Activated CD8-positive, alpha-beta memory T cell treated with anti-CD3 and anti-CD28 coated beads for 4 hours (primary cell): ENCODE measurements at places on chromosomes 1 and 21.

DNA sequence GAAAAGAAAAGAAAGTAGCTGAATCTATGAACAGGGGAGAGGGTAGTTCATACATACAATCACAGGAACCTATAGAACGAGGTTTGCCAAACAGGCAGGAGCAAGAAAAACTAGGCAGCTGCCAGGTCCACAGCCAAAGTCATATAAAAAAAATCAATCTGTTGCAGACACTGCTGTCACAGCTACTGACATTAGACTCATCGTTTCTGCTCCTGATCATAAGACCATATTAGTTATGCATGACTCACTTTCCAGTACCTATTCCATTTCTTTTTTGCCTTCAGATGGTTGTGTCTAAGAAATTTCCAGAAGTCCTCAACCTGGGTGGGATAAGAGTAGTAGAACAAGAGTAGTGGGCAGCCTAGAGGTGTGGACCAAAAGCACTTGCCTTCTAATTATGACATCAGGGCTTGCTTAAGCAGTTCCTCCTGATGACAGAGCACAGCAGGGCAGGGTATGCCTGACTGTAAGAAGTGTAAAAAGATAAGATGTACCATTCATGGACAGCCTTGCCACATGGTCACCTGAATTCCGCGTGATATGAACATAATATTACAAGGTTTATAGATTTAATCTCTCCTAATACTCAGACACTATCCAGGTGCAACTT lies 323.2 kb upstream of the SGIP1 start:
- DNase-seq, result no peak

GRCh38 chr1:89781494-89782126 lies 39.2 kb upstream of the LRRC8D start:
- peak; percentile 76 for DNase-seq

DNA sequence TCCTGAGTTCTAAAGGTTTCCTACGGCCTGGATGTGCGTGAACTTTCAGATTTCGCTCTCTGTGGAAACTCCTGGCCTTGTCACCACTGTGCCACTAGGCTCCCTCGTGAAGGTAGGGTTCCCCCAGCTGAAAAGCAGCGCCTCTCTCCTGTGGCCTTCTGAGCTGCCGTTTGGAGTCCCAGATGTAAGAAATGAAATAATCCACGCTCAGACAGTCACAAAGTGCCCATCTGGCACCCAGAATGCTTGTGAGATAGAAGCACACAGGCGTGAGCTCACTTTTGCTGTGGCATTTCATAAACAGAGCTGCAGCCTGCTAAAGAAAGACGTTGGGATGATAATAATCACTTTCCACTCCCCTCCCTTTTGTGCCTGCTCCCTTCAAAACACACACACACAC lies 65.8 kb downstream of the LMO4 start:
- no peak for DNase-seq

- no peak for DNase-seq
These were observed 25.3 kb downstream of the ZMYND12 start for GRCh38 chr1:42430286-42431135.

GRCh38 chr1:189646066-189646465 lies 831.6 kb downstream of the BRINP3 start:
- DNase-seq, result no peak

DNA sequence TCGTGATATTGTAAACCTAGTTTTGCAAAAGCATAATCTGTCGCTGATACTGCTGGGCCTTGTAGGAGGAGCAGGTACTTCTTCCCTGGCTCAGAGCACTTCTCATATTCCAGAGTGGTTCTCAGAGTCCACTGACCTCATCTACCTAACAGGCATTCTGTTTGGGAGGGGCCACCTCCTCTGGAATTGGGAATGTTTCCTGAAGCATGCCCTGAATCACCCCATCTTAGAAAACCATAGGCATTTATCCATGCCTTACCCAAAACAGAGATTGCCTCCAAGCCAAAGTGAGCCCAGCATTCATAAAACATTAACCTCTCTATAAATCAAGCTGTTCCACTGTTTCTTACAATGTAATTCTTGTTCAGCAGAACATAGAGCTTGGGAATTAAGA lies 35.1 kb downstream of the SLC44A3 start:
- no peak for DNase-seq

GRCh38 chr21:32418146-32418545 lies 5.6 kb downstream of the EVA1C start:
- no peak for DNase-seq

DNA sequence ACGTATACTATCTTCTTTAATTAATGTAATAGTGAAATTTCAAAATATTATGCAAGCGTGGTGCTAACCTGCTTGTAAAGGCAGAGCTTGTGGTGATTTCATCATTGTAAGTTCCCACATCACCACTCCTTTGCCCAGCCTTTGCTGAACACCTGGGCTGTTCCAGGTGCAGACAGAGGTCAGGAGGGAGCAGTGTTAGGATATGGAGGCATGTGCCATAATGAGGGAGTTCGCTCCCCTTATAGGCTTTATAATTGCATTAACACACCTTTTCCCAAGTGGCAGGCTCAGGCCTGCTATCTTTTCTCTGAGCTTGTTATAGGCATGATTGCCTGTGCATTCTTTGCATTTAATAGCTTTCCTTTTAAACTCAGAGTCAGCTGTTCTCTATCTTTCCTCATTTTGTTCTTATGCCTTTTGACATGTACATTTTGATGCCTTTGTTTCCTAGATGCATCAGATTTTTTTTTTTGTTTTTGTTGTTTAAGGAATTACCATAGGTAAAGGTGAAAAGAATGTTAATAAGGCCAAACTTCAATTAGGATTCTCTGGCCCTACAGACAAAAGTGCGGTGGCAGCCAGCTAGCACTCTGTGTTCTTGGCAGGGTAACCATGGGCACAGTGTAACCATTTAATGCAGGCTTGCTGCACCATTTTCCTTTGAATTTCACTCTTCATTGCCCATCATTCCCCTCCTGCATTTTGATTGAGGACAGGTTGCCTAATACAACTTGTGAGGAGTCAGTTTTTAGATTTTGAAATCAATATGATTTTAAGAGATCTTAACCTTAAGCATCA lies 12.6 kb downstream of the NPL start:
- DNase-seq, result no peak

- DNase-seq, result no peak
These were observed 74.2 kb downstream of the SIK1 start for GRCh38 chr21:43352568-43353281.

GRCh38 chr1:12495725-12496124 lies 122.3 kb downstream of the DHRS3 start:
- no peak for DNase-seq

GRCh38 chr1:52032124-52032784 lies 1.4 kb downstream of the KTI12 start:
- DNase-seq, result no peak

GRCh38 chr21:27569091-27569490 lies 602.2 kb upstream of the ADAMTS5 start:
- no peak for DNase-seq
